ENCODE measurements at places on chromosomes 16 and 17.

DNA sequence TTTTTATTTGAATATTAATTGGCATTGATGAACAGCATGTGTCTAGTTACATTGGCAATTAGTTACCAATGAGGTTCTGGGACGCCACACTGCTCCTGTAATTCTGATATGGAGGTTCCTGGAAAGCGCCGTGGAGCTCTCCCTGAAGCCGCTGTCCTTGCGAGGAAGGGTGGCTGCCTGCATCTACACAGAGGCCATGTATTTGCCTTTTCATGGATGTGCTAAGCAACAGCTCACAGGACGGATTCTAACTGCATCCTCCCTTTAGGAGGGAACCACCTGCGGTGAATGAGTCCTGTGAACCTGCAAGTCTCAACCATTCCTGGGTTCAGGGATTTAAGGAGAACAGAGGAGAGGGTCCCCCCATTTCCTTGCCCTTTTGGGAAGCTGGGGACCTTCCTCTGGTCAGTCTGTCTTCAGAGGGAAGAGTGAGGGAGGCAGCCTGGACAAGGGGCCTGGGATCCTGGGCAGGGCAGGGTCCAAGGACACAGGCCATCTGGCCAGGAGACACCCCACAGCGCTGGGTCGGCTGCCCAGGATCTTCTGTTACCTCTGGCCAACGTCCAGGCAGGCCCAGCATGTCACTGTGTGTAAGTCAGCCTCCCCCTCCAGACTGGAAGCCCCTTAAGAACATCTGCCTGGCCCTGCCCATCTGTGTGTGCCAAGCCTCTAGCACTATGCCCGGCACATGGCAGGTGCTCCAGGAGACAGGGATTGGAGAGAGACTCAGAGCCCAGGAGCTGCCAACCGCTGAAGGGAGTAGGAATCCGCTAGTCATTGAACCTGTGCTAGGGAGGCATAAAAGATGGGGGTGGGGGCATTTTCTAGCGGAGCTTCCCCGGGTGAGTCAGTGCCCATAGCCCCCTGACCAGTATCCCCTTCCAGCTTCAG lies 314.1 kb upstream of the TNRC6C start:
- no peak for DNase-seq

DNA sequence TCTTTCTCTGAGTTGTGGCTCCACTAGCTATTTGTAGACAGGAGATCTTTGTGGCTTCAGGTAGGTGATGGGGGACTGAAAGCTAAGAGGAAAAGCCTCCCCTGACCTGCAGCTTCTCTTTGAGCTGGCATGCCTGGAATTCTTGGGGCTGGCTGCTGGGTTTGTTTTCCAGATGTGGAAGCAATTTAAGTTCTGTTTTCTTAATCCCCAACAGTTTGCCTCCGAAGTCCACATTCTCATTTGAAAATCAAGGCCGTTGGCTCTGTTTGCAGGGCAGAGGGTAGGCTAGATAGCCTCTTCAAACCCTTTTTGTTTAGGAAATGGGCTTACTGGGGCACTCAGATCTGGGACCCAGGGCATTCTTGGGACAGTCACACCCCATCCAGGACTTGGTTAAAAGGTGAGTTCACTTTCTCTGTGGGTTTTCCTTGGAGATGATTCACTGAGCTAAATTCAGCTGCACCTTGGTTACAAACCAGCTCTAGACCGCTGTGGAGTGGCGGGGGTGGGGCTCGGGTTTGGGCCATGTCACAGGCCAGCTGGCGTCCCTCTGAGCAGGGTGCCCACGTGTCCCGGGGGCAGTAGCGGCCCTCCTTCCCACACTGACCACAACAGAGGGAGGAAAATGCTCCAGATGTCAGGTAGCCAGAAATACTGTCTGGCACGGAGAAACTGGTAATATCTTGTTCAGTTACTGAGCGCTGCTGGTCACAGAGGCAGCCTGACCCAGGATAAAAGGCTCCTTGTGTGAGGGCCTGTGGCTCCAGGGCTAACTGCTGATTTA lies 108.5 kb downstream of the RAB11FIP4 start:
- DNase-seq, result peak; percentile 73

DNA sequence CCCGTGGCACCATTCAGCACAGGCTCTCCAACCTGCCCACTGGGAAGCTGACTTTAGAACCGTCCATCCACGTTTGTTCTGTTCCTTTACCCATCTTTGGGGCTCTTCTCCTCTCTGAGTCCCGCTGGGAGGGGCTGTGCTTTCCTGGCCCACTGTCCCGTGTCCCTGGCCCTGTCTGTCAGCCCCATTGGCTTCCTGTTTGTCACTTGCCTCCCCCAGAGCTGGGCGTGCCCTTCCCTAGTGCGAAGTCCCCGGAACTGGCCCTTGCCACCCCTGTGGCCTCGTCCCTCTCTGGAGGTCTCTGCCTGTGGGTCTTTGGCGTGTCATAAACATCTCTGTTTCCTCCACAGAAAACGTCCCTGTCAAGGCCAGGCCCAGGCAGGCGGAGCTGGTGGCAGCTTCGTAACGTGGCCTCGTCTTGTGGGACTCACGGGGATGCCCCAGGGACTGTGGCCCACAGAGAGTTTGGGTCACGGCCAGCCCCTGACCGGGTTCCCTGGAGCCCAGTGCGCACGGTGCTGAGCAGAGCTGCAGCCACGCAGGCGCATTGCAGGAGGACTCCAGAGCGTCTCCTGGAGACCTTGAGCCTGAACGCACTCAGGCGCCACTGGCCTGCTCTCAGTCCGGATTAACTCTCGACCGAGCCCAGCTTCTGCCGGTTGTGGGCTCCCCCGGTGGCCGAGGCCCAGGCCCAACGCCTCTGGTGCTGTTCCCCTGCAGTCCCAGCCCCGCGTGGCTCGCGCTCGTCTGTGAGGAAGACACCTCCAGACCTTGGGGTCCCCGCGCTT lies 7.3 kb downstream of the CHMP6 start:
- DNase-seq, result no peak

DNA sequence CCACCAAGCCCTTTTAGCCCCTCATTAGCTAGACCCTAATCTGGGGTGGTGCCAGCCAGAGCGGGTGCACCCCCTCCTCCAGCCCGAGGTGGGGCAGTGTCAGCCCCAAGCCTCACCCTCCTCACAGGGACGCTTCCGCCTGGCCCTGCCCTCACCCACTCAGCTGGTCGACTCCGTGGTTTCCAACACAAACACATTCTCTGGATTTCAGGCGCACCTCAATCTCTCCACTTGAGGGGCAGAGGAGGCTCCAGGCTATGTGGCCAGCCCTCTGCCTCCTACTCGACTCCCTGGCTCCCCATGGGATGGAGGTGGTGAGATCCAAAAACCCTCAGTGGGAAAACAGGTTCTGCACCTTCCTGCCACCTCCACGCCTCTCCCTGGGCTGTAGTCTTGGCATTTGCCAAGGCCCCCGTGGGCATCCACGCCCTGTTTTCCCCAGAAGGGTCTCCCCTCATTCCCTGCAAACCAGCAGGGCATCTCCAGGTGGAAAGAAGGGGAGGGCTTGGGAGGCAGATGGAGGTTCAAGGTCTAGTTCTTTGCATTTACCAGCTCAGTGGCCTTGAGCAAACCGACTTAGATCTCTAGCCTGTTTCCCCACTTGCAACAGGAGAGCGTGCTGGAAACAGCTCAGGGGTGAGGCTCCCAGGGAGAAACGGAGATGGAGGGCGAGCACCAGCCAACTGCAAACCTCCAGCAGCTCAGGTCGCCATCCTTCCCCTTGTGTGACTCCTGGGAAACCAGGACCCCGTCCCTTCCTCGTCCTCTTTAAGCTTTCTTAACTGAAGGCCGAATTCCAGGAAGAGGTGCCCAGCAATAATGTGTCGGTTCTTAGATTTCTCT lies 1.7 kb downstream of the EMP2 start:
- DNase-seq, result no peak

GRCh38 chr17:28282596-28282995 lies 36.4 kb upstream of the TMEM97 start:
- peak; percentile 67 for DNase-seq

DNA sequence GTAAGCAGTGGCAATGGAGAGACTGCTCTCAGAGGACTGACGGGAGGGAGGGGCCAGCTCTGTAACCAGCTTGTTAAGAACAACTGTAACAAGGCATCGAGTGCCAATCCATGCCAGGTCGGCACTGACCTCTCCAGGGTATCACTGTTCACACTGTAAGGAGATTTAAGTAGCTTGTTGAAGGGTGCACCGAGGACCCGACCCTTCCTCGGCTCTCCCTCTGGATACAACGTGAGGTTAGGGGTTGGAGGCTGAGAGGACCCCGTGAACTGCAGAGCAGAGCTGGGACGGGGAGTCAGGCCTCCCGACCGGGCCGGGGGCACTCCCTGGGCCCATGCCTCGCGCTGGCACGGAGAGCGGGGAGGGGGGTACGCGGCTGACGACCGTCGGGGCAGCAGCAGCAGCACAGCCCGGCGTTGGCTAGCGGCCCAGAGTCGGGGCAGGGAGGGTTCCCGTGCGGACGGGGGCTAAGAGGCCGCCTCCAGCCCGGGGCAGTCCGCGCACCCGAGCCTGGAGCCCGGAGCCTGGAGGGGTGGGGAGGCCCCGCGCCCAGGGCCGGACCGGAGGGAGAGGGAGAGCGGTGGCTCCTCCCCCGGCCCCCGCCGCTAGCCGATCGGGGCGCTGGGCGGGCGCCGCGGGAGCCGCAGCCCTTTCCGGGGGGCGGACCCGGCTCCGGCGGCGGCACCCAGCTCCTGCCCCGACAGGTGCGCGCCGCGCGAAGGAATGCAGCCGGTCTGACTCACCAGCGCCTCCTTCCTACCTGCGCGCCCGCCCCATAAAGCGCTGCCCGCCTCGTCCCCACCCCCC lies at the start of gene ITGB4:
Gene ITGB4, plus strand, starts transcription at position 804 of the 807 bp plus-strand sequence. CDS start 3,245 bp downstream, outside the sequence.
- DNase-seq, result no peak

DNA sequence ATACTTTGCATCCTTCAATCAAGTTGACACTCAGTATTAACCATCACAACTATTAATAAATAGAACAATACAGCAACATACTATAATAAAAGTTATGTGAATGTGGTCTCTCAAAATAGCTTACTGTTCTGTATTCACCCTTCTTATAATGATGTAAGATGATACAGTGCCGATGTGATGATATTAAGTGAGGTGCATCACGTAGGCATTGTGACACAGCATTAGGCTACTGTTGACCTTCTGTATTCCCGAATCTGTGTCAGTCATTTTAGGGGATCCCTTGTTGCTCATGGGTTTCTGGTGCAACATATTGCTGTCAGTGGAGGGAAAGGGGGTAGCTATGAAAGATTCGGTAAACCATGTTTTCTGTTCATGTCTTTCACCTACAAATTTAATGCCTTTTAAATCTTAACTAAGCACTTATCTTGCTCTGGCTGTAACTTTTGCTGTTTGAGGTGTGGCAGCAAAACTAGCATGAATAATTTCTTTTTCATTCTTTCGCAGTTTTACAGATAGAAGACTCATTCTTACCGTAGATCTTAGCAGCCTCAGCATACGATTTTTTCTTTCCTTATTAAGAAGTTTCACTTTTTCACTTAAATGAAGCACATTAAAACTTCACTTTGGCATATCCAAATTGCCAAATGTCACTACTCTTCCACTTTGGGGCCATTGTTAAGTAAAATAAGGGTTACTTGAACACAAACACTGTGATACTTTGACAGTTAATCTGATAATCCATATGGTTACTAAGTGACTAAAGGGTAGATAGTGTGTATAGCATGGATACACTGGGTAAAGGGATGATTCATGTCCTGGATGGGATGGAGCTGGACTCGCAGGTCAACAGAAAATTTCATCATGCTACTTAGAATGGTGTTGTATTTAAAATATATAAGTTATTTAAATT lies 29.6 kb downstream of the NFAT5 start:
- no peak for DNase-seq
